ENCODE measurements at places on chromosomes 4 and X. TPM values are rescaled to one million over a fixed set of nuclear protein-coding genes. Genes with fewer than 3 reads are reported as not detected.

DNA sequence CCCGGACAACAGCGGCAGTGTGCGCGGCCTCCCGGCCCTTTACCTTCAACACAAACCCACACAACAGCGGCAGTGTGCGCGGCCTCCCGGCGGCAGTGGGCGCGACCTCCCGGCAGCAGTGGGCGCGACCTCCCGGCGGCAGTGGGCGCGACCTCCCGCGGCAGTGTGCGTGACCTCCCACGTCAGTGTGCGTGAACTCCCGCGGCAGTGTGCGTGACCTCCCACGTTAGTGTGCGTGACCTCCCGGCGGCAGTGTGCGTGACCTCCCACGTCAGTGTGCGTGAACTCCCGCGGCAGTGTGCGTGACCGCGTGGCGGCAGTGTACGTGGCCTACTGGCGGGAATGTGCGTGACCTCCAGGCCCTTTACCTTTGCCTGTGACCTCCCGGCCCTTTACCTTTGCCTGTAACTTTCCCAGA, 576.6 kb upstream of the FRG1 start:
- no peak for DNase-seq

DNA sequence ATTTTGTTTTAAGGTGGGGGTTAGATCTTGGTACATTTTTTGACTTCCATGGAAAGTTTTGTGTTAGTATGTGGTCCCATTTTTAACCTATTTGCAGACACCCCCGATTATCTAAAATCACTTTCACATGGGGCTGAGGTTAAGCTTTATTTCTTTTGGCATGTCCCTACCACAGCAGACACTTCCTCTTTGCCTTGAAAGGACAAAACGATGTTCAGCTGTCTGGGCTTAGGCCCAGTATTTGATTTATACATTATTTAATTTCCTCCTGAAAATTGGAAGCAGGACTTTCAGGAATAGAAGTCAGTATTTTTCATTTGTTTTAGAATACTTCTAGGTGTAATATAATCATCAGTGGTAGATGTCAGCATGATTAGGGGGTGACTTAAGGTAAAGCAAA, 112.4 kb upstream of the SPRY1 start:
- DNase-seq = peak; percentile 69

GRCh38 chr4:152328582-152328981, 207.3 kb downstream of the FBXW7 start:
- no peak for DNase-seq

DNA sequence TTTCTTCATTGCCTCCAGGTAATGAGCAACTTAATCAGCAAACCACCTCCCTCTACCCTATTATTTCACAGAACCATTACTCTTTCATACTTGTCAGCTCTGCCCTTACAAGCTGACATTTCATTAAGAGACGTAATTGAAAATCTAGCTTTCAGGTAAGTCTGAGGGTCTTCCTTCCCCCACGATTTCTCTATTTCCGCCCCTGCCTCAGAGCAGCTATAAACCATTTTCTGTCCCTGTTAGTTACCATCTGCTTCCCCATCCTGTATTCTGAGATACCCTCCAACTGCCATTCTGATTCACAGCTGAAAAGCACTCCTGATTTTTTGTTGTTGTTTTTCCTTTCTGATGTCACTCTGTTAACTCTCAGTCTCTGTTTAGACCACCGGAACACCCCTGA, 37.1 kb downstream of the SH3RF1 start:
- DNase-seq = no peak

GRCh38 chr4:10535912-10536311, 78.7 kb upstream of the ZNF518B start:
- no peak for DNase-seq

DNA sequence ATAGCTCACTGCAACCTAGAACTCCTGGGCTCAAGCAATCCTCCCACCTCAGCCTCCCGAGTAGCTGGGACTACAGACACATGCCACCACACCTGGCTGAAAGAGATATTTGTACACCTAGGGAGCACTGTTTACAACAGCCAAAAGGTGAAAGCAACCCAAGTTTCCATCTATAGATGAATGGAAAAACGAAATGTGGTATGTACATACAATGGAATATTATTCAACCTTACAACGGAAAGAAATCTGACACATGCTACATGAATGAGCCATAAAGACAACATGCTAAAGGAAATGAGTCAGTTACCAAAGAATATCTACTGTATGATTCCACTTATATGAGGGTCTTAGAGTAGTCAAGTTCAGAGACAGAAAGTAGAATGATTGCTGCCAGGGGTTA, 52.2 kb downstream of the ABCG2 start:
- DNase-seq = no peak

GRCh38 chr4:117560329-117560728, 474.0 kb upstream of the NDST3 start:
- DNase-seq = peak; percentile 20

- DNase-seq = peak; percentile 2
Measured at GRCh38 chr4:28774344-28774743, 1913.7 kb downstream of the STIM2 start.

GRCh38 chr4:38529189-38530115, 134.5 kb upstream of the KLF3 start:
- DNase-seq = peak; percentile 38

Gene TRAPPC2
- 14.2 TPM for polyA plus RNA-seq

- no peak for DNase-seq
Measured at GRCh38 chr4:25938366-25938765, 24.3 kb downstream of the SMIM20 start.

Gene TEX13B
- polyA plus RNA-seq = not detected

DNA sequence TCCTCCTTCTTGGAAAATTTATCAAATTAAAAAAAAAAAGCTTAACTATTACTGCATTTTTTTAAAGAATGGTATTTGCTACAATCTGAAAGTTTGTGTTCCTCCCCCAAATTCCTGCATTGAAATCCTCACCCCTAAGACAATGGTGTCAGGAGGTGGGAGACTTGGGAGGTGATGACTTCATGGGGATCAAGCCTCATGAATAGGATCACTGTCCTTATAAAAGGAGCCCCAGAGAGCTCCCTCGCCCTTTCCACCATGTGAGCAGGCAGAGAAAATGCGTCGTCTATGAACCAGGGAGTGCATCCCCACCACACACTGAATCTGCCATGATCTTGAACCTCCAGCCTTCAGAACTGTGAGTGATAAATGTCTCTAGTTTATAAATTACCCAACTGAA, 38.0 kb downstream of the DHRSX start:
- no peak for DNase-seq
